ENCODE measurements at places on chromosomes 6 and 20. TPM values are rescaled to one million over a fixed set of nuclear protein-coding genes. Genes with fewer than 3 reads are reported as not detected.

DNA sequence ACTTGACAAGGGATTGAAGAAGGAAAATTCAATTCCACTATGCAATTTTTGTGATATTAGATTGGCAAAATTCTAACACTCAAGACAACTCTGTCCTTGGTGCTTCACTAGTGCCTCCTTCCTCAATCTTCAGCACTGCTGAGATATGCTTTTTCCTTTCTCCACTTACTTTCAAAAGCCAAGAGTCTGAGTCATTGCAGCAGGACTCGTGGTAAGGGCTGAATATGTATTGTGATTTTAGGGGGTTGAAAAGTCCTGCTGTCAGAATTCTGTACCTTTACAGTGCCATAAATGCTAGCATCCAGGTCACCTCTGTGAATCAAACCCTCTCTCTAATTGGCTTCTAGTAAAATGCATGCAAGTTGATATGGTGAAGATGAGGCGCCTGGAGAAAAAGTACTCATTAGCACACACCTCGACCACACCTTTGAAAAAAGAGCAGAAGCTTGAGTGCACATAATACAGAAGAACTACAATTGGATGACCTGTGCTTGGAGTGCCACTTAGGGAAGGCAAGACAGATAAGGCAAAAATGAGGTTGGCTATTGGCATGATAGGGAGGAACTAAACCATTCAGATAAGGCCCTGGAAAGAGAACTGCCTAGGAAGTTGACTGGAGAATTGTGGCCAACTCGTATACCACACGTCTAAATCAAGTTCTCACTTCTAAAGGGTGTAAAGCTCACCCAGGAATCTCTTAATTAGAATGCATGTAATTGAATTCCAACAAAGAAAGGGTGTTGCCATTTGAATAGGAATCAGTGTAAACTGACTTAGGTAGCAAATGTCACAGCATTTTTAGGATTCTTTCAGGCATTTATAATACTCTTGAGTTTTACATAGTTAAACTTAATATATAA is 43.6 kb upstream of the FAM83B start:
- no peak overlapping the region for H3K27ac ChIP-seq
- no peak overlapping the region for H3K4me3 ChIP-seq
- H3K27me3 ChIP-seq: no peaks in the 10 kb centered on the region
- no peaks in the 10 kb centered on the region for H3K4me1 ChIP-seq

GRCh38 chr20:40314278-40314677 is 374.8 kb downstream of the MAFB start:
- H3K27ac ChIP-seq: no peak overlapping the region
- no peak for DNase-seq
- H3K4me3 ChIP-seq: no peak overlapping the region
- no peaks in the 10 kb centered on the region for H3K27me3 ChIP-seq
- H3K36me3 ChIP-seq: no peaks in the 10 kb centered on the region
- H3K4me1 ChIP-seq: no peaks in the 10 kb centered on the region

Gene KCNK16
- total RNA-seq: not detected

DNA sequence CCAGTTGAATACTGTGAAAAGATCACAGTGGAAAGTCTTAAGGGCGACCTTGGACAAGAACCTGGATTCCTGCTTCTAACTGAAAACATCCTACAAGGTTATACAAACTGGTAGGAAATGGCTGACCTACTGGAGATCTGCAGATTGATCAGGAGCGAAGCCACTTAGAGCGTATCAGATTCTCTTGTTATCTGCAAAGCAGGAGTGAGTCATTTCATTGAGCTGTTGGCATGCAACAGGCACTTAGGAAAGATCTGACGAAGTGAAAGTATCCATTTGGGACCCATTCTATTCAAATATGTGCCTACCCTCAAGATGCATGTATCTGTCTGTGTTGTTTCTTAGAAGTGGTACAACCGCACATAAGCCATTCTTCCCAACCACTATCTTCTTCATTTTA is 131.2 kb upstream of the RIN2 start:
- no peak for DNase-seq
- H3K4me1 ChIP-seq: no peaks in the 10 kb centered on the region
- no peaks in the 10 kb centered on the region for H3K36me3 ChIP-seq
- H3K27ac ChIP-seq: no peak overlapping the region
- no peak overlapping the region for H3K4me3 ChIP-seq

Gene NTSR1
- total RNA-seq: not detected

GRCh38 chr6:23611776-23612381 is 514.1 kb upstream of the NRSN1 start:
- no peaks in the 10 kb centered on the region for H3K36me3 ChIP-seq
- H3K4me3 ChIP-seq: no peak overlapping the region
- H3K27ac ChIP-seq: no peak overlapping the region

DNA sequence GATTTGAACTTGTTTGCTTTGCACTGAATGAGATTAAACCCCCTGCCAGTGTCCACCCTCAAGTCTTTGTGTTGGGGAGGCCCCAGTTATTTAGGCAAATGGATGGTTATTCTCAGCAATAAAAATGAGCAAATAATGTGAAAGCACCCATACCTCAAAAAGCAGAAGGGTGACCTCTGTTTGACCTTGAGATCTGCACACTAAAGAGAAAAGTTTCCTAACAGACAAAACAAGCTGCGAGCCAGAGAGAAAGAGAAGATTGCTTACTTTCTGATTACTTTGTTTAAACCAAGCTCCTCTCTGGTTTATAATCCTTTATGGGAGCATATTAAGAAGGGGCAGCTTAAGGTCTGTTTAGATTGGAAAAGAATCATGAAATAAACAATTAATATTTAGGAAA is 30.4 kb upstream of the TRERF1 start:
- DNase-seq: no peak
- no peaks in the 10 kb centered on the region for H3K4me1 ChIP-seq
- no peaks in the 10 kb centered on the region for H3K36me3 ChIP-seq
- no peaks in the 10 kb centered on the region for H3K27me3 ChIP-seq

DNA sequence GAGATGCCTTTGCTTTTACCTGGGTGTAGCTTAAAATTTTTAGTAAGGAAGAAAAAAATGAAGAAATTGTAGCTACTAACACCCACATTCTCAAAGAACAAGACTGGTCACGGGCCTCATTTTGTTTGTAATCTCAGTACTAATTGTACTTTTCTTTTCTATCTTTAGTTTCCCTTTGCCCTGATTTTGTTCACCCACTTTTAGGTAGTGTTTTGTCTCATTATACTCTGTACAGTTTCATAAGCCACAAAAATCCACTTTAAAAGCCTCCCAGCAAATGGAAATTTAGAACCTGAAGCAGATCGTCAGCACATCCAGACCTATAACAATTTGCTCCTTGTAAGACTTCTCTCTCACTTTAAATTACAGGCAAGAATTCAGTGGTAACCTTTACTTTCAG is 43.3 kb downstream of the TP53INP2 start:
- H3K4me3 ChIP-seq: no peak overlapping the region
- no peak for DNase-seq
- no peak overlapping the region for H3K27ac ChIP-seq
- H3K36me3 ChIP-seq: peaks cover 75% of the 10 kb centered on the region

- no peak overlapping the region for H3K4me3 ChIP-seq
- peak overlapping the region; percentile 2 for H3K27ac ChIP-seq
- H3K27me3 ChIP-seq: no peaks in the 10 kb centered on the region
- no peaks in the 10 kb centered on the region for H3K36me3 ChIP-seq
- DNase-seq: no peak
Observed at GRCh38 chr6:87697581-87698546, 4.2 kb downstream of the AKIRIN2 start.

Gene CST9L
- not detected for total RNA-seq

GRCh38 chr6:125013938-125014660 is 51.9 kb downstream of the RNF217 start:
- no peaks in the 10 kb centered on the region for H3K27me3 ChIP-seq
- no peak overlapping the region for H3K27ac ChIP-seq
- no peak for DNase-seq
- H3K4me3 ChIP-seq: no peak overlapping the region
- H3K36me3 ChIP-seq: no peaks in the 10 kb centered on the region

DNA sequence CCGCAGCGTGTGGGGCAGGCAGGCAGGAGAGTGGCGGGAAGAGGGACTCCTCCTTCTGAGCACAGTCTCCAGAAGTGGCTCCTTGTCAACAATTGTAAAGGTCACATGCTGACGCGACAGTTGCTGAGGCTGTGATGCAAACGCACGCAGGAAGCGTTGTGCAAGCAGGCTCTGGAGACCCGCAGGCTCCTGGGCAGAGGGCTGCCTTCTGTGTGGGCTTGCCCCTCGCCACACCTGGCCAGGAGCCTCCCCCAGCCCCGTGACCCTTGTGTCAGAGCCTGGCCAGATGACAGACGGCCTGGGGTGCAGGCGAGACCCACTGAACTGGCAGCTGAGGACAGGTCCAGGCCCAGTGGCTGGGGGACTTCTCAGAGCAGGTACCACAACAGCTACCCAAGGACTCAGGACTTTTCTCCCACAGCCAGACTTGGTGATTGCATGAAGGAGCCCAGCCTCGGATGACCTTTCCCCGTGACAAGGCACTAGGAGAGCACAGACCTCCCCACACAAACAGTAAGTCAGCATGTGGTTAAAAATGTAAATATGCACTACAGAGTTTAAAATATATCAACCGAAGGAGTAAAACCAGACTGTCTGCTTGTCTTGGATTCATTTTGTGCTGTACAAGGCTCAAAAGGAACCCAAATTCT is 222.1 kb upstream of the RREB1 start:
- H3K4me3 ChIP-seq: no peak overlapping the region
- peak; percentile 5 for DNase-seq
- H3K36me3 ChIP-seq: no peaks in the 10 kb centered on the region
- no peaks in the 10 kb centered on the region for H3K27me3 ChIP-seq
- H3K4me1 ChIP-seq: no peaks in the 10 kb centered on the region
- H3K27ac ChIP-seq: no peak overlapping the region

- no peaks in the 10 kb centered on the region for H3K36me3 ChIP-seq
- no peaks in the 10 kb centered on the region for H3K27me3 ChIP-seq
Observed at GRCh38 chr6:90413396-90413795, 116.8 kb upstream of the BACH2 start.

- DNase-seq: no peak
- no peaks in the 10 kb centered on the region for H3K36me3 ChIP-seq
- H3K27ac ChIP-seq: no peak overlapping the region
Observed at GRCh38 chr6:117536317-117536716, 53.8 kb downstream of the DCBLD1 start.

- H3K4me1 ChIP-seq: no peaks in the 10 kb centered on the region
- H3K4me3 ChIP-seq: no peak overlapping the region
- no peak for DNase-seq
- H3K27ac ChIP-seq: no peak overlapping the region
Observed at GRCh38 chr20:20395087-20395486, 27.2 kb downstream of the INSM1 start.

Measured in T-cell (primary cell).